Tracheal epithelial cell (primary cell): ENCODE measurements at places on chromosomes 6 and 20. TPM values are rescaled to one million over a fixed set of nuclear protein-coding genes. Genes with fewer than 3 reads are reported as not detected.

The PRSS16 gene
- 5.5 and 6.7 TPM in 2 replicates for total RNA-seq

The ULBP1 gene
- total RNA-seq = 0.96 and 1.5 TPM in 2 replicates

The CFAP61 gene
- total RNA-seq = not detected in 2 replicates

The CTSZ gene
- 50.5 and 104 TPM in 2 replicates for total RNA-seq

The SLC17A4 gene
- under 0.01 TPM in 1 of 2 replicates, not detected in the other for total RNA-seq

The PSMB8 gene
- total RNA-seq = 16.0 and 48.4 TPM in 2 replicates

The SNX5 gene
- total RNA-seq = 143 and 229 TPM in 2 replicates

The STK35 gene
- total RNA-seq = 21.2 and 35.4 TPM in 2 replicates

The SLPI gene
- 837 and 1,171 TPM in 2 replicates for total RNA-seq

The MUCL3 gene
- total RNA-seq = under 0.01 TPM in 1 of 2 replicates, not detected in the other

The IL17F gene
- total RNA-seq = not detected in 2 replicates

The LHFPL5 gene
- total RNA-seq = not detected in 2 replicates

The ZBTB46 gene
- total RNA-seq = 0.43 and 2.9 TPM in 2 replicates

The GMPR gene
- total RNA-seq = 1.2 TPM in 1 of 2 replicates, not detected in the other

The SIGLEC1 gene
- total RNA-seq = not detected in 2 replicates

The ASIP gene
- not detected in 2 replicates for total RNA-seq

The SSTR4 gene
- total RNA-seq = not detected in 2 replicates

The TTK gene
- total RNA-seq = 0.64 and 2.9 TPM in 2 replicates

The C6orf15 gene
- total RNA-seq = 1.2 TPM in 1 of 2 replicates, not detected in the other

The FLRT3 gene
- 13.5 and 34.1 TPM in 2 replicates for total RNA-seq

The TMEM74B gene
- 2.4 TPM in 1 of 2 replicates, not detected in the other for total RNA-seq

The NR2E1 gene
- not detected in 2 replicates for total RNA-seq
